ENCODE measurements at places on chromosomes 4 and X. TPM values are rescaled to one million over a fixed set of nuclear protein-coding genes. Genes with fewer than 3 reads are reported as not detected.

- DNase-seq = peak; percentile 66
Measured at GRCh38 chr4:83074086-83074704, 39.2 kb downstream of the COPS4 start.

GRCh38 chrX:41952102-41952501, 28.7 kb upstream of the CASK start:
- DNase-seq = no peak

DNA sequence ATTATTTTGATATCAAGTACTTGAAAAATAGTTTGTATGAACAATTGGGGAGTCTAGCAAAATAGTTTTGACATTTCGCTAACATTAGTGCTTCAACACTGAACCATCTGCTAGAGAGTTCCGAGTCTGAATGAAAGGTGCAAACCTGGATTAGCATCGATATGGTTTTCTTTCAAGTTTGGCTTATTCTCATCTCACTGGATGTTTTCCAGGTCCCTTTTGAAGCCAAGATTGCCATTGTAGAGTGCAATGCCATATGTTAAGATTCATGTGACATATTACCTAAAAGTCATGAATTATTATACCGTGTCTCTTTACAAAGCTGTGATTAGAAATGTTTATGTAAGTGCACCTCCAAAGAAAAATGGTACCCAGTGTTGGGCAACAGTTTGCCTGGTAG, 36.8 kb upstream of the NAA11 start:
- no peak for DNase-seq

- DNase-seq = no peak
Measured at GRCh38 chr4:56790691-56791091, 30.8 kb downstream of the SPINK2 start.

- no peak for DNase-seq
Measured at GRCh38 chr4:37693450-37694190, 7.4 kb upstream of the RELL1 start.

DNA sequence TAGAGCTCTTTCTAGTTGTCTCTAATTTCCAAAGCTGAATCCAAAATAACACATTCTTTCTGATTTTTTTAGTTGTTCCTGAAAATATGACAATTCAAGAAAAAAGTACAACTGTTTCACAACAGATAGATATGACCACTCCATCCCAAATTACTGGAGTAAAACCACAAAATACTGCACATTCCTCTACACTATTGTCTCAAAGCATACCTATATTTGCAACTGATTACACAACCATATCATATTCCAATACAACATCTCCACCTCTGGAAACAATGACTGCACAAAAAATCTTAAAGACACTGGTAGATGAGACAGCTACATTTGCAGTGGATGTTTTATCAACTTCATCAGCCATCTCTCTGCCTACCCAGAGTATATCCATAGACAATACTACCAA, 43.6 kb downstream of the ADGRG4 start:
- no peak for DNase-seq

DNA sequence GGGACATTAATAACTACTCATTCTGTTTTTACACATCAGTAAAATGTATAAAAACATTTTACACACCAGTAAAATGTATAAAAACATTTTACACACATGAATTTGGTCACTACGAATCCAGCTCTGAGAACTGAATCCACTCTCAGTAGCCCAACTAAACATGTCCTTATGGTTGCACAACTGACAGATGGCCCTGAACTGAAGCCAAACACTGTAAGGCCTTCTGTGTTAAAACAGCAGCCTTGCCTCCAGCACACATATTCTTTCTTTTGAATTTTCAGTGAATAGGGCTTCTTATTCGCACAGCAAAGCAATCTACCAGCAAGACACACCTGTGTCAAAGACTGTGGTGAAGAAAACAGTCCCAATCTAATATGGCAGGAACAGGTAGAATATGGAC, 169.9 kb upstream of the FMR1 start:
- DNase-seq = no peak

- DNase-seq = no peak
Measured at GRCh38 chr4:46274717-46275116, 115.2 kb downstream of the GABRA2 start.

DNA sequence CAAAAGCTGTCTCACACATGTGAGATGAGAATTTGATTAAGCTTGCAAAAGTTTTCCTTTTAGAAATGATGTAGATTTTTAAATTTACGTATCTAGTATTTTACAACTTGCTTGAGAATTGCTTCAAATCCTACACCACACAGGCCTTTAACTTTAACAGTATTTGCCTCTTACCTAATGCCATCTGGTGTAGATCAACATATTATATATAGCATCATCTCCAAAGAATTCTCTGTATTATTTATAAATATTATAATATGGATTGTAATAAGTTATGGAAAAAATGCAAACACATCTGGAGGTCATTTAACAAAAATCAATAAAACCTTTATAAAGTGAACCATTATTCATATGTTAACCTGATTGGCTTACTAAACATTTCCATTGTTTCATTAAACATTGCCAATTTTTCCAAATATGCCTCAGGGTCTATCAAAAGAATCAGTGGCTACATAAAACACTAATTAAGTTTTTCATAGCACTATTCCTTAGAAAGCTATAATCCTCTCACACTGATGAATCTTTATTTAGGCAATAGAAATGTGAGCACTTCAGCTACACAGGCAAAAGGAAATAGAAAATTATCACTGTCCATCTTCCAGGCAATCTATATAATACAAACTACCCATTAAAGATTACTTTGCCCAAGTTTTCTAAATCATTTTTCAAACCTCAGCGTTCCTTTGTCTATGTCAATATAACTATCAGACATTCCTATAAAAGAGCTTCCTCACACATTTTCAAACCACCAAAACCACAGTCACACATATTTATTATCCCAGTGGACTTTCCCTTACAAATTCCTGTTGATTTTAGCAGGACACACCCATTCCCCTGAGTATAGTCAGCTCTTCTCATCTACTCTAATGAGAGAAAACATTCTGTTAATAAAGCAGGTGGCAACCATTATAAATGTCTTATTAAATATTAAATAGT, 83.5 kb upstream of the INTU start:
- no peak for DNase-seq

GRCh38 chr4:125762537-125762936, 447.8 kb downstream of the FAT4 start:
- DNase-seq = no peak

DNA sequence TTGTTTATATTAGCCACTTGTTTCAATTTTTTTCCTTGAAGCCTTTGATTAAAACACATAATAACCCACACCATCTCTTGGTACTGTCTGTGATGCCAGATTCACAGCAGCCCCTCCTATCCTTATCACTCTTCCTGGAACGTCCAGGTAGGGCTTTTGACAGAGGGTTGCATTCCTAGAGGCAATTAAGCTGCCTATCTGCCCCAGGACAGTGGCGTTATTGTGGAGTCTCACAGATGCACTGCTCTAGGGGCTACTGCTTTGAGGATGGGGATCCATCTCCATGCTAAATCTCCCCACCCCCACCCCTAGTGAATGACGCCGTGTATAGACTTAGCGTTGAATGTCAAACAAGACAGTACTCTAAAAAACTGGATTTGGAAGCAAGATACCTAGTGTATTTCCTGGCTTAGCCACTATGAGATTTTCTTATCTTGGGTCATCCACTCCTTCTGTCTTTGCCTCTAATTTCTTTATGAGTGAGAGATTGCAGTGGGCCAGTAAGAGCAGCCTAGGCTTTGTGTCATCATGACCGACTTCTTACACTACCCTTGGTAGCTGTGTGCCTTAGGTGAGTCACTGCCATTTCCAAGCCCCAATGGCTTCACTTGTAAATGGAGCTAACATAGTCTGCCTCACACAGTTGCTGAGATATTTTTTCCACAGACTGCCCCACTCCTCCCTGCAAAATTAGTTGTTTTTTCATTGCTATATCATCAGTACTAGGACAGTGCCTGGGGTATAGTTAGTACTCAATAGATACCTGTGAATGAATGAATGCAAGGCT, 90.9 kb downstream of the EGF start:
- DNase-seq = no peak

DNA sequence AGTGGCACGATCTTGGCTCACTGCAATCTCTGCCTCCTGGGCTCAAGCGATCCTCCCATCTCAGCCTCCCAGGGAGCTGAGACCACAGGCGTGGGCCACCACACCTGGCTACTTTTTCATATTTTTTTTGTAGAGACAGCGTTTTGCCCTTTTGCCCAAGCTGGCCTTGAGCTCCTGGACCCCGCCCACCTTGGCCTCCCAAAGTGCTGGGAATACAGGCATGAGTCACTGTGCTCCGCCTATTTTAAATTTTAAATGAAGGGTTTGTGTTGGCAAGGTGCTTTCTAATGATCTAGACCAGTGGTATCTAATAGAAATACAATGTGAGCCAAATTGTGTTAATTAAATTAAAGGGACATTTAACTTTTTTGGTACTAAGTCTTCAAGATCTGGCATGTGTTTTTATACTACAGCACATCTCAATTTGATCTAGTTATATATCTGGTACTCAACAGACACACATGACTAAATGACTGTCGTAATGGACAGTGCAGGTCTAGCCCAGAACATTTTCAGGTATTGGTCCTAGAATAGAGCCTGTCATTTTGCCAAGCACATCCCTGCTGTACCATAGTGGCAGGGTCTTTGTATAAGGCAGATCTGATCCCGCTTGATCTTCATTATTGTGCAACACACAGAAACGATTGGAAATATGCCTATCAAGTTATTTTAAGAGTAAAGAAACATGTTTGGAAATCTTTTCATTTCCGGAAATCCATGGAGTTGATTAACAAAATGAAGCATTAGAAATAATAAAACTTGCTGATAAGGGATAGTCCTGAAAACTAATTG, 7.3 kb downstream of the PGK1 start:
- DNase-seq = peak; percentile 40

RIPPLY1 gene
- total RNA-seq = not detected

SASH3 gene
- 4.5 TPM for total RNA-seq

UGT8 gene
- total RNA-seq = 54.0 TPM

MAGIX gene
- total RNA-seq = 14.7 TPM

CCNB3 gene
- total RNA-seq = 0.30 TPM

H2AZ1 gene
- 564 TPM for total RNA-seq

EGFL6 gene
- total RNA-seq = 0.27 TPM

ARHGEF38 gene
- total RNA-seq = 14.4 TPM

PITX2 gene
- total RNA-seq = 0.64 TPM

CABS1 gene
- total RNA-seq = not detected

TCP11X2 gene
- not detected for total RNA-seq

CSAG3 gene
- total RNA-seq = not detected

Measured in colonic mucosa (tissue), 4 donors.